ENCODE measurements at places on chromosomes 13 and 19.
A peak's percentile ranks its signal among the peaks of the same experiment; 100 is the strongest.

- no peak for DNase-seq
Observed at GRCh38 chr13:109516186-109516585, 270.2 kb downstream of the IRS2 start.

DNA sequence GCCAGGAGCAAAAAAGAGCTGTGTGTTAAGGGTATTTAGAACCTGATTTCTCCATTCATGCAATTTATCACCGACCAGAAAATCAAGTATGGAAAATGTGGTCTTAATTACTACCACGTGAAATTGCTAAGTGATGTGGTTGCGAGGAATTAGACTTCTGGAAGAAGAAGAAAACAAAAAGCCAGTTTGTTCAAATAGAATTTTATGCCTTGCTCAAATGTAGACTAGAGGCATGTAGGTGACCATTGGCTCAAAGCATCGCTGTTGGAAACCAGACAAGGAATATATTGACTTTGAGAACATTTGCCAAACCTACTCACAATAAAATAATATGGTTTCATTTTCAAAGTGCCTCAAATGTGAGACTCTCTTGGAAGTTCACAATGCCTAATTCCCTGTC lies 57.3 kb upstream of the LRCH1 start:
- no peak for DNase-seq

GRCh38 chr13:48975101-48975855 lies 434 bp upstream of the FNDC3A start:
- DNase-seq, result peak; percentile 14

GRCh38 chr13:29922281-29922821 lies 71.9 kb upstream of the UBL3 start:
- no peak for DNase-seq

DNA sequence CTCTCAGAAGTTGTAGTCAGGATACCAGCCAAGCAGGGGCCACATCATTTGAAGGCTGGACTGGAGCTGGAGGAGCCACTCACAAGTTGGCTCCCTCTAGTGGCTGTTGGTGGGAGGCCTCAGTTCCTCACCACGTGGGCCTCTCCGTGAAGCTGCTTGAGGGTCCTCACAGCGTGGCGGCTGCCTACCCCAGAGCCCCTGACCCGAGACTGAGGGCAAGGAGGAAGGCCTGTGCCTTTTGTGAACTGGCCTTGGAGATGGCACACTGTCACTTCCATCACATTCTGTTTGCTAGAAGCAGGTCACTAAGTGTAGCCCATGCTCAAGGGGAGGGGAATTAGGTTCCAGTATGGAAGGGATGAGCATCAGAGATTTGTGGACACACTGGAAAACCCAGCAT lies 14.6 kb downstream of the GNA11 start:
- DNase-seq, result peak; percentile 41

DNA sequence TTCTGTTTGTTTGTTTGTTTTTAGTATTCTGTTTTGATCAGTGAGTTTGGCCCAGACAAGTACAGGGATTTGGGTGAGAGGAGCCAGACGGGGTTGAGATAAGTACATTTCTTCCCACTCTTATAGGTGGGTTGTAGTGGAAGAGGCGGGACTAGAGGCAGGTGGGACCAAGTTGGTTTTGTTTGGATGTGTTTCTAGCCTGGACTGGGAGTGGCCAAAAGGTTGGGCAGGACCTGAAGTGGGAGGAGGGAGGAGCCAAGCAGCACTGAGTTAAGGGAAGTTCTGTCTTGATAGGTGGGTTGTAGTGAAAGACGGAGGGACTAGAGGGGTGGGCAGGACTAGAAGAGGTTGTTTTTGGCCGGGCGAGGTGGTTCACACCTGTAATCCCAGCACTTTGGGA lies 9.0 kb downstream of the DNASE2 start:
- no peak for DNase-seq

DNA sequence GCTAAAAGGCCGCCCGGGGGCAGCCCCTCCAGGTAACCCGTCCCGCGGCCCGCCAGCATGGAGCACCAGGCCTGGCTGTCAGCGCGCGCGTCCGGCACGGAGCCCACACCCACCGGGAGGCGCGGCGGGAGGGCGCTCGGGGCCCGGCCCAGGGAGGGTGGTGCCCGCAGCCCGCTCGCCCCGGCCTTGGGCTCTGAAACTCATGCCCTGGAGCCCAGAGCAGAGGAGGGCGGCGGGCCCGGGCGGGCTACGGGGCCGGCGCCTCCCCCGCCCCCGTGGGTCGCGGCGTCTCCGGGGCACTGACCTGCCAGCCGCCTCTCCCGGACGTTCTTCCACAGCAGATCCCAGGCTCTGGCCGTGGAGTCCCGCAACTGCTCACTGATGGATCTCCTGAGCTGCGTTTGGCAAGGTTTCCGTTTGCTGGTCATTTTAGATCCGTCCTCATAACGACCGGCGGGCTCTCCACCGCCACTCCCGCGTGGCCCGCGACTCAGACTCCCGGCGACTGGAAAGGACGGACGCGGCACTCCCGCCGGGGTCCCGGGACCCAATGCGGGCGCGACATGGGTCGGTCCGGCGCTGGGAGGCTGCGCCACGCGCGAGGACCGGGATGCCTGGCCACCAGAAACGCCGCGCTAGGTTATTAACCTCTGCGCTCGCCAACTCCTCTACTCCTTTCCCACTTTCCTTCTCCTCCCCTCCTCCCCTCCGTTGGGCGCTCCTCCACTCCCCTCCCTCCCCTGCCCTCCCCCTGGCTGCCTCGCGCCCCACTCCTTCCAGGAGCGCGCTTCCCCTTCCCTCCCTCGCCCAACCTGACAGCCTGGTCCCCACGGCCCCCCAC lies 64.7 kb upstream of the STARD13 start:
- DNase-seq, result no peak

- no peak for DNase-seq
Observed at GRCh38 chr13:51797664-51798488, 6.1 kb downstream of the DHRS12 start.

DNA sequence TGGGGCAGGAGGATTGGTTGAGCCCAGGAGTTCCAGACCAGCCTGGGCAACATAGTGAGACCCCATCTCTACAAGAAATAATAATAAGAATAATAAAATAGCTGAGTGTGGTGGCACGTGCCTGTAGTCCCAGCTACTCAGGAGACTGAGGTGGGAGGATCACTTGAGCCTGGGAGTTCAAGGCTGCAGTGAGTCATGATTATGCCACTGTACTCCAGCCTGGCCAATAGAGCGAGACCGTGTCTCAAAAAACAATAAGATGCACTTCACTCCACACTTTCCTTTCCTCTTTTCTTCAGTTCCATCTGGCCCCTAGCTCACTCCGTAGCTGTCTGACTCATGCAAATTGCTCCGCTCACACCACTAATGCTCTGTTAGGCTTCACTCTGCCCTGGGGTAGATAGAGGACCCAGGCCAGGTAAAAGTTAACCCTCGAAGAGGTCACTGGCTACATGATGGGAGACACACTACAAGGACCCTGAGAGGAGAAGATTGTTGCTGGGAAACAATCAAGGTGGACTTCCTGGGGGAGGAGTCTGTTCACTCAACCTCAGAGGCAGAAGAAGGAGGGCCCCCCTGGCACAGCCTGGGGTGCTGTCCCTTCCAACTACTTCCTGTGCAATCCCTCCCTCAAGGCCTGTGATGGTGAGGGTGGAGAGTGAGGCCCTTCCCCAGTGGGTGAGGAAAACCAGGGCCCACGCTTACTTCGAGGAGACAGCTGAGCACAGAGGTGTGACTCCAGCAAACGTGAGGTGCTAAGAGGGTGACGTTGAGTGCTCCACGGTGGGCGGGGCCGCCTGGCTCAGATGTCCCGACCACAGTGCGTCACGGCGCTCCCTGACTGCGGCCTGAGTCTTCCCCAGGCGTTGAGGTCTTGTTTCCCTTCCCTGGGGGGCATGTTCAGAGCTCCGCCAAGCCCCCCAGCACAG lies 8.8 kb upstream of the TNFSF9 start:
- peak; percentile 39 for DNase-seq

GRCh38 chr13:51221108-51221507 lies 1.1 kb upstream of the FAM124A start:
- no peak for DNase-seq

GRCh38 chr13:37011002-37011401 lies 10.4 kb downstream of the EXOSC8 start:
- DNase-seq, result no peak

- DNase-seq, result no peak
Observed at GRCh38 chr19:1400281-1401137, 833 bp downstream of the GAMT start.

DNA sequence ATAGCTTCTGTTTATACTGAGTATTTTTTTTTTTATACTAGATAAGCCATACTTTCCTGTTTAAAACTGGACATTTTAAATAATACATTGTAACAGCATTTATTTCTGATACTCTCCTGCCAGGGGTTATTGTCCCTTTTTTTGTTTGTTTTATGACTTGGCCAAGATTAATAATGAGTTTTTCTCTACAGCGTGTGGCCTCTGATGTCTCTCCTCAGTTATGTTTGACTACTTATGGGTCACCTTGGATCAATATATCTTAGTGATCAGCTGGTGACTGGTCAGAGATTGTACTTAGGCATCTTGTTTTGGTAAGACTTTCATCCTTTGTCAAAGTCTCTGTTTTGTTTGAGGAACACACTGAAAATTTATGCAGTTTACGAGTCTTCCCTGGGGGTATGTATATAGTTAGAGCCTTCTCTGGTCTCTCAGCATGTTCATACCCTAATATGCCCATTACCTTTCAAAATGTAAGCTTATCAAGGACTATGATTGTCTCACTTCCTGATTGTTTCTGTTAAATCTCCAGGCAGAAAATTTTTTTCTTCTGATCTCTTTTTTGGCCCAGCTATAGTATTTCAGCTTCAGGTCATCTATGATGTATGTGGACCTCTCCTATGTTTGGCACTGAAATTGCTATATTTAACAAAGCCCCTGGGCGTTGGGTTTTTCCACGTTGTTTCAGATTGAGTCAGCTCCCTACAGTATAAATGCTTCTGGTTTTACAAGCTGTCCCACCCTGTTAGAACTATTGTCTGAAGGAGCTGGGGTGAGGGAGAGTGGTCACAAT lies 87.9 kb downstream of the URI1 start:
- DNase-seq, result no peak

Data from activated T-helper 1 cell treated with Interleukin-2 at 50 U/mL for 16 hours (primary cell).